Hepatocyte (in vitro differentiated cells): ENCODE measurements at places on chromosomes 7 and 10. TPM values are rescaled to one million over a fixed set of nuclear protein-coding genes. Genes with fewer than 3 reads are reported as not detected.

The PRPS1L1 gene
- not detected in 2 replicates for total RNA-seq

The HACD1 gene
- 14.8 and 30.3 TPM in 2 replicates for total RNA-seq

The NPC1L1 gene
- total RNA-seq: 14.8 and 20.6 TPM in 2 replicates

The CALN1 gene
- 0.12 and 0.23 TPM in 2 replicates for total RNA-seq

GRCh38 chr10:71270301-71271220 lies 48.5 kb upstream of the SLC29A3 start:
- no peaks in the 10 kb centered on the region for H3K27me3 ChIP-seq
- H3K4me1 ChIP-seq: peaks cover 32% of the 10 kb centered on the region
- H3K27ac ChIP-seq: no peak overlapping the region
- H3K36me3 ChIP-seq: no peaks in the 10 kb centered on the region
- DNase-seq: peak; percentile 90

GRCh38 chr10:24259365-24260130 lies 50.6 kb downstream of the KIAA1217 start:
- no peak for DNase-seq
- peaks cover 27% of the 10 kb centered on the region for H3K4me1 ChIP-seq
- no peaks in the 10 kb centered on the region for H3K36me3 ChIP-seq
- peak overlapping the region; percentile 49 for H3K27ac ChIP-seq
- H3K4me3 ChIP-seq: no peak overlapping the region

- no peaks in the 10 kb centered on the region for H3K27me3 ChIP-seq
- no peaks in the 10 kb centered on the region for H3K36me3 ChIP-seq
- no peak overlapping the region for H3K4me3 ChIP-seq
- DNase-seq: no peak
- peak overlapping the region; percentile 80 for H3K27ac ChIP-seq
Measured at GRCh38 chr10:6280291-6280690, 77.6 kb downstream of the PFKFB3 start.

DNA sequence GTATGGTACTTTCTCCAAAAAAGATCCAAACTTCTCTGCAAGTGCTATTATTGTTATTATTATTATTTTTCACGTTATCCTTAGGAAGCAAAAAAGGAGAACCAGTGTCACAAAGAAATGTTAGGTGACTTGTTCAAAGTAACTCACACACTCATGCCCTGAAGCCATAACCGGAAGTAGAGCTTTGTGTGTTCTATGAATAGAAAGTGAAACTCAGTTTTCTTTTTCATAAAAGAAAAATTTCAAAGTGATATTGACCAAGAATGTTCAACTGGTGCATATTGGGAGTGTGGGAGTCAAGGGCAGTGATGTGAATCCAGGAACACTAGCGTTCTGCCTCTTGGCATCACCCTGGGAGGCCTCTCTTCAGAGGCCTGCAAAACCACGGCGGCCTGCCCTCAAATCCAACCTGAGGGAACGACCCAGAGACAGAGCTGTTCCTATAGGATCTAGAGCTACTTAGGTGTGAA lies 106.1 kb downstream of the PRKCQ start:
- DNase-seq: no peak
- H3K4me3 ChIP-seq: no peak overlapping the region
- no peaks in the 10 kb centered on the region for H3K27me3 ChIP-seq

GRCh38 chr7:133358708-133359107 lies 105.8 kb downstream of the EXOC4 start:
- H3K36me3 ChIP-seq: no peaks in the 10 kb centered on the region
- no peaks in the 10 kb centered on the region for H3K4me1 ChIP-seq
- DNase-seq: no peak

GRCh38 chr7:36623247-36623646 lies 101.0 kb downstream of the AOAH start:
- H3K4me1 ChIP-seq: no peaks in the 10 kb centered on the region
- no peaks in the 10 kb centered on the region for H3K27me3 ChIP-seq
- H3K4me3 ChIP-seq: no peak overlapping the region
- H3K36me3 ChIP-seq: no peaks in the 10 kb centered on the region
- no peak for DNase-seq

- H3K4me3 ChIP-seq: peak within 1 kb of the TSS; percentile 60
- peaks cover 5% of the 10 kb centered on the region for H3K4me1 ChIP-seq
- DNase-seq: peak; percentile 97
- H3K27ac ChIP-seq: peak within 1 kb of the TSS; percentile 96
Measured at GRCh38 chr7:122143751-122144711, at the start of gene AASS. Gene AASS (minus strand): TSS chr7:122144249. CDS start chr7:122133726, 10,523 bp downstream.

GRCh38 chr10:128254476-128254875 lies 128.3 kb upstream of the MKI67 start:
- no peak overlapping the region for H3K27ac ChIP-seq
- no peak for DNase-seq
- H3K4me1 ChIP-seq: no peaks in the 10 kb centered on the region
- no peaks in the 10 kb centered on the region for H3K36me3 ChIP-seq

GRCh38 chr10:29151005-29151404 lies 137.9 kb upstream of the LYZL1 start:
- peaks cover 5% of the 10 kb centered on the region for H3K4me1 ChIP-seq
- no peaks in the 10 kb centered on the region for H3K27me3 ChIP-seq
- DNase-seq: no peak

GRCh38 chr10:129332476-129332875 lies 134.6 kb upstream of the MGMT start:
- H3K27me3 ChIP-seq: no peaks in the 10 kb centered on the region
- H3K4me3 ChIP-seq: no peak overlapping the region
- no peaks in the 10 kb centered on the region for H3K4me1 ChIP-seq
- H3K36me3 ChIP-seq: no peaks in the 10 kb centered on the region
